Glutamatergic neuron (in vitro differentiated cells): ENCODE measurements at places on chromosomes 7 and 10. TPM values are rescaled to one million over a fixed set of nuclear protein-coding genes. Genes with fewer than 3 reads are reported as not detected.
A peak's percentile ranks its signal among the peaks of the same experiment; 100 is the strongest.

DNA sequence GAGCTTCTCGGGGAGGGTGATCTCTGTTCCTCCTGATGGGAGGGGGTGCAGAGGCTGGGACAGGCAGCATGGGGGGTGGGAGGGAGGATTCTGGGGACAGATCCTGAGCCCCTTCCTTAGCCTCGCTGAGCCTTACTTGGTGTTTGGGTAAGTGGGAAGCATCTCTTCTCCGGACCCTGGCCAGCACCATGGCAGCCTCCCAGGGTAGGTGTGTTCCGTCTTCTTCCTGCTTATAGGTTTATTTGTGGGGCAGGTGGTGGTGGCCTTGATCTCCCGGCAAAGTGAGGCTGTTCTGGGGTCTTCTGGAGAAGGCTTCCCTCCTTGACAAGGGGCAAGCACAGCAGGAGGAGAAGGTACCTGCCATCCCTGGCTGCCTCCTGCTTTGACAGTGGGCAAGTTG lies 226.9 kb downstream of the GLRX3 start:
- no peaks in the 10 kb centered on the region for H3K36me3 ChIP-seq
- H3K27ac ChIP-seq: no peak overlapping the region
- DNase-seq: no peak
- peaks cover 9% of the 10 kb centered on the region for H3K27me3 ChIP-seq

DNA sequence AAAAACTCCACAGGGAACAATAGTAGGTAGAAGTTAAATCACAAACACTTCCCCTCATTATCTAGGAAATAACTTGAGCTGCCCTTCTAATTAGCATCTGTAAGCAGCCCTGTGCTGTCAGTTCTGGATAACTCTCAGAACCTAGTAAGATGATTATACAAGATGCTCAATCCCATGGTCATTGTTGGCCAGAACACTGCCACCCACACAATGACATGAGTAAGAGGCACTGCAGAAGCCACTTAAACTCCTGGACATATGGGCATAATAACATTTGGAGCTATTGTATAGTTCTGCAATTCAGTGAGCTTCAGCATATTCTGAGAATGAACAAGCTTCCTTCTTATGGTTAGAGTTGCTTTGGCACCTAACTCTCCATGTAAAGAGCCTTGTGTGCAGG lies 153.8 kb downstream of the PLPP4 start:
- DNase-seq: no peak
- no peaks in the 10 kb centered on the region for H3K27me3 ChIP-seq
- H3K27ac ChIP-seq: no peak overlapping the region
- peaks cover 2% of the 10 kb centered on the region for H3K4me1 ChIP-seq

The FAM241B gene
- total RNA-seq: 50.1 TPM

DNA sequence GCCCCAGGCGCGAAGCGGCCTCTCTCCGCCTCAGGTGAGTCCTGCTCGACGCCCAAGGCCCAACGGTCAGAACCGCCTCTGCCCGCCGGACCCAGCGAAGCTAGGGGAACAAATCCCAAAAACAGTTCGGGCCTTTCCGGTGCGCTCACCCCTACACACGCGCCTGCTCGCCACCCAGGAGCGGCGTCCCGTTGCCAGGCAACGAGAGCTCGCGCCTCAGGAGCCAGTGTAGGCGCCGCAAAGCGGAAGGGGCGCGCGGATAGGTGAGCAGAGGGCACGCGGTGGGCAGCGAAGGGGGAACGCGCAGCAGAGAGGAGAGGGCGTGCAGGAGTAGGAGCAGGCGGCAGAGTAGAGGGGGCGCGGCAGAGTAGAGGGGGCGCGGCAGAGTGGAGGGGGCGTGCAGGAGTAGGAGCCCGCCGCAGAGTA lies at the start of the genes DYDC1 and DYDC2:
Gene DYDC1 (minus strand): TSS at position 193 of the 426 bp plus-strand sequence. CDS start 4,154 bp downstream, outside the sequence.
Gene DYDC2 (plus strand): TSS at position 219 of the 426 bp plus-strand sequence. CDS start 5,663 bp downstream, outside the sequence.
- peaks cover 6% of the 10 kb centered on the region for H3K27me3 ChIP-seq
- peak within 1 kb of the TSS; percentile 91 for H3K4me3 ChIP-seq
- DNase-seq: peak; percentile 80
- peak within 1 kb of the TSS; percentile 84 for H3K27ac ChIP-seq
- H3K36me3 ChIP-seq: peaks cover 6% of the 10 kb centered on the region
- H3K4me1 ChIP-seq: no peaks in the 10 kb centered on the region

The FZD8 gene
- 8.9 TPM for total RNA-seq

The SPDYE2B gene
- not detected for total RNA-seq

- H3K27ac ChIP-seq: peak overlapping the region; percentile 86
- no peak overlapping the region for H3K4me3 ChIP-seq
- peaks cover 48% of the 10 kb centered on the region for H3K27me3 ChIP-seq
- H3K36me3 ChIP-seq: peaks cover 4% of the 10 kb centered on the region
These were observed 80.5 kb upstream of the PPIF start for GRCh38 chr10:79266543-79267312.
